ENCODE measurements at places on chromosomes 7 and 10.

- DNase-seq: peak; percentile 89
Observed at GRCh38 chr7:23470330-23471105, at the start of gene IGF2BP3. TSS of gene IGF2BP3 (minus strand) at chr7:23470491. CDS start at chr7:23470110, 381 bp downstream.

- no peak for DNase-seq
Observed at GRCh38 chr10:74118804-74119203, 31.8 kb downstream of the AP3M1 start.

GRCh38 chr10:108249940-108250339 is 1085.4 kb upstream of the SORCS1 start:
- DNase-seq: no peak

- no peak for DNase-seq
Observed at GRCh38 chr10:90741926-90742565, 115.8 kb downstream of the HTR7 start.

- no peak for DNase-seq
Observed at GRCh38 chr7:26379711-26380110, 88.0 kb downstream of the SNX10 start.

Data from NCI-H2081 treated with DMSO at 0.1 percent for 48 hours (cell line).